ENCODE measurements at places on chromosomes 5 and 9. TPM values are rescaled to one million over a fixed set of nuclear protein-coding genes. Genes with fewer than 3 reads are reported as not detected.

DNA sequence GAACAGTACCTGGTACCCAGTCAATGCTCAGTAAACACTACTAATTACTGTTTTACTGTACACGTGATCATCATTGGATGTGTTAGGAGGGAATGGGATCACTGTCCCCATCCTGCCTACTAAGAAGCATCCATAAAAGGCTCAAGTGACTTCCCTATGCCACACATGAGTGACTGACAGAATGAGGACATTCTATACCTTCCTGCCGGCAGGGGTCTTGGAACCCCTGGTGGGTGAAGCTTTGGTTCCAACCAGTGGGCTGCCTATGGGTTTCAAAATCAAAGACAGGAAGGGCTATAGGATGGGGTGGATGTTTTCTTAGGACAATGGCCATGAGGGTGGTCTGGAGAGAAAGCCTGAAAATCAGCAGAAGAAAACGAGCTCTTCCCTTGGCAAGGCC lies 209.6 kb upstream of the PANK3 start:
- no peak for DNase-seq

- no peak for DNase-seq
Observed at GRCh38 chr9:136576269-136576626, 30.4 kb upstream of the NOTCH1 start.

GRCh38 chr9:13863112-13863511 lies 450.8 kb downstream of the NFIB start:
- no peak for DNase-seq

- DNase-seq = no peak
Observed at GRCh38 chr5:157443041-157443549, 16.9 kb upstream of the NIPAL4 start.

DNA sequence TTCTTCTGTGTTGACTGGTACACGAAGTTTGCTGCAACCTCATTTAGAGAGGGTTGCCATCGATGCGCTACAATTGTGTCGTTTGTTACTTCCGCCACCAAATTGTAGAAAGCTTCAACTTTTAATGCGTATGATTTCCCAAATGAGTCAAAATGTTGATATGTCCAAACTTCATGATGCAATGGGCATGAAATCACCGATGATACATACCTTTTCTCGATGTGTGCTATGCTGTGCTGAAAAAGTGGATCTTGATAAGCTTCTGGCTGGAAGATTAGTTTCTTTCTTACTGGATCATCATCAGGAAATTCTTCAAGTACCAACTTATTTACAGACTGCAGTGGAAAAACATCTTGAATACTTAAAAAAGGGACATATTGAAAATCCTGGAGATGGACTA lies 65.7 kb downstream of the TMEM38B start:
- no peak for DNase-seq

GRCh38 chr9:32533336-32533735 lies 7.3 kb upstream of the RIGI start:
- DNase-seq = no peak

DNA sequence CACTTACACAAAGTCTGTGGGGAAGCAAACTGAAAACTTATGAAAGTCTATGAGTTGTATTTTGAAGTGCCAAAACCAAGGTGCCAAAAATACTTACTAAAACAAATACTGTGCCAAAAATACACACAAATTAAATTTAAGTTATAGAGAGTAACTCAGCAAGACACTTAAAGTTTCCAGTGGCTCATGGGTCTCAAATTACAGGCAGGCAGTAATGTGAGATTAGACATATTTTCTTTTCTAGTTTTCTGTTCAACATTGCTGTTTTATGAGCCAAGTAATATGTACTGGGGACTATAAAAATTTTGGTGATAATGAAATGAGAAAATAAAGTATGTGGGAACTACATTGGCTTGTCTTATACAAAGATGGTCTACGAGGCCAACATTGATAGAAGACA lies 172.2 kb upstream of the SNX2 start:
- no peak for DNase-seq

- peak; percentile 85 for DNase-seq
Observed at GRCh38 chr5:154937718-154938466, at the start of gene GEMIN5. Gene GEMIN5 (minus strand): TSS chr5:154938211. CDS start chr5:154938133, 78 bp downstream.

DNA sequence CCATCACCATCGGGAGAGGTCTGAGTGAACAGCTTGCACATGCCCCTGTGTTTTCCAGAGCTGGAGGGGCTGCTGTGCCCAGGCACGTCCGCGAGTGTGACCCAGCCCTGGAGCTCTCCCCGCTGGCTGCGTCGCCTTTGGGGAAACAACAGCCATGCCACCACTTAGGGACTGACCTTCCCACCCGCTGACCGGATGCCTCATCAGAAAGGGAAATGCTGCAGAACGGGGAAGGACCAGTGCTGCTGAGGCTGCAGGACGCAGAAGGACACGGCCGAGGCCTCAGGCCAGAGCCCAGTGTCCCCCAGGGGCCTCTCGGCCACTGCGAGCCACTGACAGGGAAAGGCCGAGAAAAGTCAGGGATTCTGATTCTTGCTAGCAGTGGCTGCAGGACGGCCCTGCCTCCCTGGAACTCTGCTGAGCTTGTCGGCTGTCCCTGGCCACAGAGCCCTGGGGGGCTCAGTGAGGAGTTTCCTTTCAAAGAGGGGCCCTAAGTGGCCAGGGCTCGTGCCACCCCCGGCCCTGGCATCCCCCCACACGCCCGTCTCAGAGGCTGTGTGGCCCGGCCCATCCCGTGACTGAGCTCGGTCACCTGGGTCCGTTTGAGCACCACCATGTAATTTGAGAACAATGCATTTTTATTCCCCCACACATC lies 130.8 kb downstream of the ZNF354C start:
- DNase-seq = no peak

- DNase-seq = no peak
Observed at GRCh38 chr5:83404182-83404716, 67.3 kb upstream of the VCAN start.

GRCh38 chr5:145025775-145026174 lies 809.4 kb downstream of the PRELID2 start:
- DNase-seq = no peak

GRCh38 chr9:136584934-136585333 lies 39.1 kb upstream of the NOTCH1 start:
- DNase-seq = no peak

GRCh38 chr5:149546974-149547373 lies 4.3 kb downstream of the CSNK1A1 start:
- no peak for DNase-seq

DNA sequence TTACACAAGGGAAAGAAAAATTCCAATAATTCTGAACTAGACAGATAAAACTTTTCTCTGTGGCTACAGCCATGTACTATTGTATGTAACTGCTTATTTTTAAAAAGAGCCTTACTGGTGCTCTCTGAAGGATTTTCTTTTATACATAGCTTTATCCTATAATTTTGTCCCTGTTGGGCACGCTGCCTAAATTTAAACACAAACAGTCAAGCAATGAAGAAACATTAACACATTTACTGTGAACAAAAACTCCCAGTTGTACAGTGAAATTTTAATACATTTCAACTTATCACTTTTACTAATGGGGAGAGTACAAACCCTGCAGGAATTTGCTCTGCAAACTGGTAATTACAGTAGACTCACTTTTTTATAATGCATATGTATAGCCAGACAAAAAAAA lies 273.3 kb downstream of the BNC2 start:
- DNase-seq = no peak

DNA sequence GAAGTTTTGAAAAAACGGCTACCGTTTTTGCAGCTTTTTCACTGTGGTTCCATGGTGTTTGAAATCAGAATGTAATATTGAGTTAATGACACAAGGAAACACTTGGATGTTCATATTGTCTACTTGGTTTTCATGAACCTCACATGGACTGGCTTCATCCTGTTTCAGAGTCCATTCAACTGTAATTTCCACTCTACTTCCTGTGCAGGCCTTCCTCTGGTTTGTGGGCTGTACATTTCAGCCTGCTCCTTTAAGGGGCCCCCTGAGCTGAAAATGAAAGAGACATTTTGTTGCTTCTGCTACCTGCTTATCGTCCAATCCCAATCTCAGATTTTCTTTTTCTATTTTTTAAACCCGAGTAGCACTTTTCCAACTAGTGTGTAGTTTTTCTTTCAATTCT lies 41.8 kb upstream of the CDKN2B start:
- DNase-seq = no peak

GRCh38 chr9:928363-929042 lies 48.0 kb upstream of the DMRT3 start:
- no peak for DNase-seq

GRCh38 chr9:135683401-135684034 lies 15.8 kb downstream of the SOHLH1 start:
- no peak for DNase-seq

DNA sequence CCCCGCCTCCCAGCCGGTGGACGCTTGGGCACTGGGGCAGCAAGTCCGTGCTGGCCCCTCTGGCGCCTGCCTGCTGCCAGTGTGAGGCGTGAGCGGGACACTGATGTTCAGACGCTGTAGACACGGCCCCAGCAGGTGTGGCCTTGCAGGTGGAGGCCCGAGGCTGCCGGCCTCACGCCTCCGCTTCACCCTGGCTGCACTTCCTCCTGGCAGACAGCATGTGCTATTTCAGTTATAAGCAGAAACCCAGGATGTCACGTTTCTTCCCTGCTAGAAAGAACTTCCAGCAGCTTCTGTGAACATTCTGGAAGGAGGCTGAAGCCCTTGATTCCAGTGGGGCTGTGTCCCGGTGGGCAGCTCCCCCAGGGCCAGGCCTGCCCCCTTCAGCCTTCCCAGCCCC lies 114.8 kb upstream of the FCN2 start:
- DNase-seq = no peak

PRUNE2 gene
- 5.5 TPM for total RNA-seq

CTXN3 gene
- total RNA-seq = not detected

MYO10 gene
- total RNA-seq = 61.2 TPM

FOXD4L3 gene
- total RNA-seq = not detected

WNK2 gene
- not detected for total RNA-seq

MTAP gene
- total RNA-seq = 36.7 TPM

STPG3 gene
- total RNA-seq = not detected

Data from fibroblast of villous mesenchyme (primary cell).